NCI-H1048 (cell line): ENCODE measurements at places on chromosomes 2 and 18.

- DNase-seq: no peak
Measured at GRCh38 chr2:121856360-121856759, 100.9 kb downstream of the TSN start.

DNA sequence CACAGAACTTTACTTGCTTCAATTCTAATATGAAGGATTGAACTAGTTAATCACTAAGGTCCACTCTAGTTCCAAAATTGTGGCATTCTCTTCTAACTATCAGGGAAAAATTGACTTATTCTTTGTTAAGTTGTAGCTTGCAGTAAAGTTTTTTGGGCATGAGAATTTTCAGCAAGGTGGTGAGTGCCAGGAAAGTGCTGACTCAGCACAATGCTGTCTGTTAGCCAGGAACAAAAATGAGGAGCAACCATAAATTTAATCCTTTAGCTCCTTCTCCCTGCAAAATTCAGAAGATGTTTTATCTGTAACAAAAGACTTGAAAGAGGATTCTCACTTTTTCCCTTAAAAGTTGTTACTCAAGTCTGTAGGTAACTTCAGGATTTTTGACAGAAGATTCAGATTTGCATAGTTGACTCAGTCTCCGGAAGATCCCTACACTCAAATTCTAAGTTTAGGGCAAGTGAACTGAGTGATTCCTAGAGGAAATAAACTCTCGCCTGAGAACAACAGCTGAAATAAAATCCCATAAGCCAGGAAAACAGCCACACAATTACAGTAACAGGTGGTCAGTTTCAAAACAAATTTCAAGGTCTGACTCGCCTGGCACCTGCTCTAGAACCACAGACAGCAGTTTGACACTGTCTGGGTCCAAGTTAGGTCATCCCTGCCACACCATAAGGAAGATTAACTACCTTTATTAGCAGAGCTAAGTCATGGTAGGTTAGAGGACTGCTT lies 20.2 kb upstream of the DARS1 start:
- DNase-seq: no peak

DNA sequence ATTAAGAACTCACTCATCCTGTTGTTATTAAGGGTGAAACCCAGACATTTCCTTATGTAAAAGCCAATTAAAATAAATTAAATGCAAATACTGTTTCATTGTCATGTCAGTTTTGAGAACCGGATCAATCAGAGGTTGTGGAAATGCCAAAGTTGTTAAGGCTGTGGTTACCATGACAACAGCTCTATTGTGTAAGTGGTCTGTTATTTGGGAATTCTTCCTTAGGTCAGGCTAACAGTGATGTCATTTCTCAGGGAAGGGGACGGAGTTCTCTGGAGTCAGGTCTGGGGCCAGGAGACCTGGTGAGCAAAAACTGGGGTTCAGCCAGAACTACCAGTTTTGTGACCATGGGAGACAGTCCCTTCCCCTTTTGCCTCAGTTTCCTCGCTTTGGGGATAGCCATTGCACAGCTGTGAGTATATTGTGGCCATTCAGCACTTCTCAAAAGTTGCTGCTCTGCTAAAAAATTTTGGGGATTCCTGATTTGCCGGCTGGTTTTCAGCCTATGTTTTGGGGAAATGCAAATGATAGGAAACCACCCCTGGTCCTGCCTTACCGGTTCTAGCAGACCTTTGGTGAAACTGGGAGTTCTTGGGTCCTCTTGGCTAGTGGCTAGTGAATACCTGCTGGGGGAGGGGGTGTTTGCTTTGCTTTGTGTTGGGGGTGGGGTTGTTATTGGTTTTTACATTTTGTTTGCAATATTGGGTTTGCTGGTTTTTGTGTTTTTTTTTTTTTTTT lies 21.6 kb downstream of the HPCAL1 start:
- no peak for DNase-seq

DNA sequence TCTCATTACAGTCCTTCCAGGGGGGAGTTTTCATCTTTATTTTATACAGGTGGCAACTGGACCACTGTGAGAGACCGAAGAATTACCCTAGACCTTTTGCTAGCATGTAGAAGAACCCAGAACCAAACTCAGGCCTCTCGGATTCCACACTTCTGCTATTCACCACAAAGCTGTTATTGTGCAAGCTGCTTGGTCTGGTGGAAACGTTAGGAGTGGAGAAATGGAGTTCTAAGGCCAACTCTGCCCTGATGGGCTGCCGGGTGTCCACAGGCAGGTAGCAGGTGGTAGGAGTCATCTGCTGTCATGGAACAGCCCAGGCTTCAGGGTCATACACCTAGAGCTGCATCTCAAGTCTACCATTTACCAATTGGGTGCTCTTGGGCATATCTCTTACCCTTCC lies 218.8 kb downstream of the BCL11A start:
- DNase-seq: no peak

DNA sequence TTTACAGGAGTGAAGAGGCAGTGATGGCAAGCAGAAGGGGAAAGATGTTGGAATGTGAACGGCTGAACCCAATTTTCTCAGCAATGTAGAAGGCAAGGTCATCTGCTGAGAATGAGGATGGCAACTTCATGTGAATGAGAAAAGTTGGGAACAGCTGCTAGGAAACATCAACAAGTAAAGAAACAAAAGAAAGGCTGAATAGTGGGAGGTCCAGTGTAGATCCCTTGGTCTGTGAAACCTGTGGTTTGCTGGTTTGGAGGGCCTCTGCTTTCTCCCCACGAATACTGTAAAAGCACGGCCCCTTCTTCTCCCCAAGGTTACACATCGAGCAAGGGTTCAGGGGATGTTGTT lies 27.4 kb downstream of the MARCHF4 start:
- DNase-seq: no peak

- no peak for DNase-seq
Measured at GRCh38 chr2:241199286-241199685, 10.8 kb downstream of the ANO7 start.

DNA sequence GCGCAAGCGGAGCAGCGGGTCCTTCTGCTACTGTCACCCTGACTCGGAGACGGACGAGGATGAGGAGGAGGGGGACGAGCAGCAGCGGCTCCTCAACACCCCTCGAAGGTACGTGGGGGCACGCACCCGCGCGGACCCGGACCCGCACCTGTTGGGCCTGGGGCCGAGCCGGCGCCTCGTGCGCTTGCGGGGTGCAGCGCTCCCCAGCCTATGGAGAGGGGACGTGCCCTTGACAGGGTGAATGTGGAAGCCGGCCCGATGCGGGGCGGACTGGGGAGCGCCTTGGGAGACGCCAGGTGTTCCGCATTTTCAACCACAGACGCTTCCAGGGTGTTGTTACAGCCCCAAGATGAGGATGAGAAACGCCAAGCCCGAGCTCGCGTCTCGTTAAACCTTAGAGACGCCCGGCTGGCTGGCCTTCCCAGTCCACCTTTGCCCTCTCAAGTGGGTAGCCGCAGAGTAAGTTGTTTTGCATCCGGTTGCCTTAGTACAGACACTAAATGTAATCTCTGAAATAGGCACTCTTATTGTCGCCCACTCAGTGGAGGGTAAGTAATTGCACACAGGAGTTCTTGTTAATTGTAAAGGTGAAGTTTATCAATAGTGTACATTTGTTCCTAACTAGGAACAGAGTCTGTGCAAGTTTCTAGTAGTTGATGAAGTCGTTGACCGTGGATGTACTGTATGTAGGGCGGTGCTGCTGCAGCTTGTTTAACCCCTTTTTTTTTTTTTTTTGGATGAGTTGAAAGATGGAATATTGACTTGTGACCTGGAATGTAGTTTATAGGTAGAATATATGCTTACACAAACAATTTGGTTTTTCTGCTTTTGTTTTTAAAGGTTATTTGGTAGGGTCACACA lies 815 bp downstream of the GMCL1 start:
- DNase-seq: no peak

DNA sequence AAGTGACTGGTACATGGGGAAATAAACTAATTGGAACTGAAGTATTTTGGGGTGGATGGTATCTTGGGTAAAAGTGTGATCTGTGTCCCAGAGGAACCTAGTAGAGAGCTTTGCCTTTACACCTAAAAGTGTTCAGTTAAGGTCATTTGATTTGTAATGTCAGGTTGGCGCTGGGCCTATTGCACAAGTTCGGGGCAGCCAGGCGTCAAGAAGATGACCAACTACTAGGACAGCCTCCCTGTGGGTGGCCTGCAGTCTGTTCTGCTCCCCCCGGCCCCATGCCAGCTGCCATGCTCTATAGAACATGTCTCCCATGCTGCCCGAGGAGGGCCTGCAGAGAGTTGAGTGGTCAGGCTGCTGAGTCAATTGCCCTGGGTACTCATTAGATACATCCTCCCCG lies 10.1 kb downstream of the RRM2 start:
- no peak for DNase-seq

DNA sequence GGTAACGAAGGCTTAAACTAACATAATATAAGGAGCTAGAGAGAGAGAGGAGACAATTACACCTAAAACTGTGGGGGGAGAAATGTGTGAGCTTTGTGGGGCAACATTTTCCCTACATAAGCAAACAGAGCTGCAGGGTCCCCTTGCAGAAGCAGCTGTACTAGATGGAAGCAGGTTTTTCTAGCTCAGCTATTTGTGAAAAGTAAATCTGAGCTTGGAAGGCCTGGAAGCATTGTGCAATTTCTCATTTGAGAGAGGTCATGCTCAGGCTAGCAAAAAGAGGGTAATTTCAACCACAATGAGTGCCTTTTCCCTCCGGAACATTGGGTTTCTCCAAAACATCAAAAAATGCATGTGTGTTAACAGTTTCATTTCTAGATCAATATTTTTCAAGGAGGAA lies 130.0 kb downstream of the ARL4C start:
- DNase-seq: no peak

- DNase-seq: no peak
Measured at GRCh38 chr18:74252039-74252395, 39.7 kb downstream of the CYB5A start.

DNA sequence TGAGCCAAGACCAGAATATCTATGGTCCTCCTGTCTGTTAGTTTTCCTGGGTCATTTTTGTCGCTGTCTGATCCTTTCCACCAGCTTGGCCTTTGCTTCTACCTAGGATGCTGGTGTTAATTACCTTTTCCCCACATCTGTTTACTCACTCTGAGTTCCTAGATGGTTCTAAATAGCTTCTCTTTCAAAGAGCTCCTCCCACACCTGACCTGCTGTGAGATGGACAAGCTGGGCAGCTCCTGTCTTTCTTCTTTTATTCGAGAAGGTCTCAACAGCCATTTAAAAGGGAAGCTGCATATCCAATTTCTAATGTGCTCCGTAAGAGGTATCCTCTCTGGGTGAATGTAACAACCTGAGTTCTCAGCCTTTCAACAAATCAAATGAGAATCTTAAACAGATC lies 156.2 kb downstream of the HRH4 start:
- no peak for DNase-seq

DNA sequence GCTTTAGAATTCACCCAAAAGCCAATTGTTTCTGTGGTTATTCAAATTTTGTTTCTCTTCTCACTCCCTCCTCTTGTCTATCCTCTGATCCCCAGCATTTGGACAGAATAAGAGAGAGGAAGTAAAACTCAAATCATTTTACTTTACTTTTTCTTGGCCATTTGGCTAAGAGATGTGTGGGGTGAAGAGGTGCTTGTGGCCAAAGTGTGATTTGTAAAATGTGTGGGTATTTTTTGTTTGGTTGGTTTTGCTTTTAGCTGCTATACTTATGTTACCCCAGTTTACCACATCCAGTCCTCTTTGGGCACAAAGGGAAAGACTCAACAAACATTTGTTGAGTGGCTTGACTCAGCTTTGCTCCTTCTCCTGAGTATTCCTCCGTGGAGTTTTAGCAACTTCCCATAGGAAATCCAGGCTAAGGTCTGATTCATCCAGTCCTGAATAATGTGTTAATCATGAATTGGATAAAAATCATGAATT lies 109.1 kb upstream of the CYP1B1 start:
- no peak for DNase-seq

DNA sequence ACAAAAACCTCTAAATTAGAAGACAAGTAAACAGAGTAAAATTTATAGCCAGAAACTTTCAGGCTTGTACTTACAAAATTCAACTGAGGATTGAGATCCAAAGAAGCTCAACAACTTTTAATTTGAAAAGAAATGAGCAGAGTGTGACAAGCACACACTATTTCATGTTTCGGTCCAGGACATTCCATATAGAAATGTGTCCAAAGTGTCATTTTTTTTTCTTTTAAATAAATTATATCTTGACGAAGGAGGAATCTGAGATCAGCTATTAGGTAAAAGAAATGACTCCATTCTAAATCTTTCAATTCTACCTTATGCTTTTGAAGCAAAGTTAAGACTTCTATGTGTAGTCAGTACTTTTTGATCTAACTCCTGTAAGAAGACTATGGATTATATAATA lies 4.6 kb downstream of the FN1 start:
- DNase-seq: no peak

DNA sequence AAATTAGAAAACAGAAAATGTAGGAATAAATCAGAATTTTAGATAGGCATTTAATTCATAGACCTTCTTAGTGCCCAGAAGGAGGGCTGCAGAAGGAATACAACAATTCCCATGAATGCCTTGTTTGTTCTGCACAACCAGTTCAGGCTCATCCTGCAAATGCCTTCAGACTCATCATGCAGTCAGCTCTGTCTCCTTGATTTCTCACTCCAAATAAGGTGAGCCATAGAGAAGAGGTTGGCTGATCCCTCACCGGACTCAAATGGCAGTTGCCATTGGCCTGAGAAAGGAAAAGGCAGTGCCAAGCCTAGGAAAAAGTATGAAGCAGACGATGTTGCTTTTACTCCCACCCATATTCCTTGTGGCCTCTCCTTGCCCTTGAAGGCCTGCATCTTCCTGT lies 50.3 kb downstream of the DSC3 start:
- DNase-seq: no peak

- no peak for DNase-seq
Measured at GRCh38 chr2:26144953-26145680, 27.8 kb upstream of the GAREM2 start.

- no peak for DNase-seq
Measured at GRCh38 chr2:171166328-171166983, 5.8 kb upstream of the TLK1 start.

DNA sequence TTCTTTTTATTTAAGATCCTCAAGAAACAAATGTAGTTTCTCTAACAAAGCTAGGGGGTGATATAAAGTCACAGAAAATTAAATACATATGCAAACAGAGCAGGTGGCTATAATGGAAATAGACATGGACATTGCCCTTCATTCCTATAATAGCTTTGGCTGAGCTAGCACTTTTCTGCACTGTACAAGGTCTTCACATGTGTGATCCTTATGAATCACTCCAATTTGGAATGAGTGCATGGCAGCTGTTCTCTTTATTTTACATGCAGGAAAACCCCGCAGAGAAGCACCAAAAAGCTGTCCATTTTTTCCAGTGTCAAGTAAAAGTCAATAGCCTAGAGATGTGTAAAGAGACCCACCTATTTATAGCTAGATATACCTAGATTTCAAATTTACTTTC lies 747.4 kb upstream of the SLC8A1 start:
- DNase-seq: no peak

GRCh38 chr2:31831585-31831984 lies 179.2 kb downstream of the MEMO1 start:
- no peak for DNase-seq
